ENCODE measurements at places on chromosomes 16 and 17.
A peak's percentile ranks its signal among the peaks of the same experiment; 100 is the strongest.

GRCh38 chr16:15593235-15593634, 49.7 kb downstream of the MARF1 start:
- no peak for DNase-seq

DNA sequence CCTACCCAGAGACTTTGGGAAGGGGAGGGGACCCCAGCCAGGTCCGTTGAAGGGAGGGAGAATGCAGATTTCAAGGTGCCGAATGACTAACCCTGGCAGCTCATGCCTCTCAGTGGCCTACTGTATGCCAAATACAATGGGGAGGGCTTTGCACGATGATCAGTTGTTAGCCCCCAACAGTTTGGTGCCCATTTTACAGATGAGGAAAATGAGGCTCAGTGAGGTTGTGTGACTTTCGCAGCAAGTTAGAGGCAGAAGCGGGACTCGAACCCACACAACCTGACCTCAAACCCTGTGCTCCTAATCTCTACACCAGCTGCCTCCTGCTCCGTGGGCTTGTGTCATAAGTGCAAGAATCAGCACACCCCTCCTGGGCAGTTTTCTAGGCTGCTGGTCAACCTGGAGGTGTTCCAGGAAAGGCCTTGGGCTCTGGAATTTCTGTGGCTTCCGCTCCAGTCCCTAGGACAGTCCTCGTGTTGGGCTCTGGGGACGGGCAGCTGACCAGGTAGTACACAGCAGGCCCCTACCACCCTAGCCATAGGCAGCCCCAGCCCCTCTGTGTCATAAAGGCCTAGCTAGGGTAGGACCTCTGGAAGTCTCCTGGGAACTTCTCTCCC, 11.9 kb upstream of the NAGPA start:
- no peak for DNase-seq

- DNase-seq = peak; percentile 8
These were observed at the start of gene DRC7 for GRCh38 chr16:57694725-57695679. Gene DRC7, plus strand, starts transcription at chr16:57694806. Its CDS starts 3,144 bp downstream, at chr16:57697950.

- no peak for DNase-seq
These were observed 27.9 kb downstream of the SMURF2 start for GRCh38 chr17:64634218-64634617.

DNA sequence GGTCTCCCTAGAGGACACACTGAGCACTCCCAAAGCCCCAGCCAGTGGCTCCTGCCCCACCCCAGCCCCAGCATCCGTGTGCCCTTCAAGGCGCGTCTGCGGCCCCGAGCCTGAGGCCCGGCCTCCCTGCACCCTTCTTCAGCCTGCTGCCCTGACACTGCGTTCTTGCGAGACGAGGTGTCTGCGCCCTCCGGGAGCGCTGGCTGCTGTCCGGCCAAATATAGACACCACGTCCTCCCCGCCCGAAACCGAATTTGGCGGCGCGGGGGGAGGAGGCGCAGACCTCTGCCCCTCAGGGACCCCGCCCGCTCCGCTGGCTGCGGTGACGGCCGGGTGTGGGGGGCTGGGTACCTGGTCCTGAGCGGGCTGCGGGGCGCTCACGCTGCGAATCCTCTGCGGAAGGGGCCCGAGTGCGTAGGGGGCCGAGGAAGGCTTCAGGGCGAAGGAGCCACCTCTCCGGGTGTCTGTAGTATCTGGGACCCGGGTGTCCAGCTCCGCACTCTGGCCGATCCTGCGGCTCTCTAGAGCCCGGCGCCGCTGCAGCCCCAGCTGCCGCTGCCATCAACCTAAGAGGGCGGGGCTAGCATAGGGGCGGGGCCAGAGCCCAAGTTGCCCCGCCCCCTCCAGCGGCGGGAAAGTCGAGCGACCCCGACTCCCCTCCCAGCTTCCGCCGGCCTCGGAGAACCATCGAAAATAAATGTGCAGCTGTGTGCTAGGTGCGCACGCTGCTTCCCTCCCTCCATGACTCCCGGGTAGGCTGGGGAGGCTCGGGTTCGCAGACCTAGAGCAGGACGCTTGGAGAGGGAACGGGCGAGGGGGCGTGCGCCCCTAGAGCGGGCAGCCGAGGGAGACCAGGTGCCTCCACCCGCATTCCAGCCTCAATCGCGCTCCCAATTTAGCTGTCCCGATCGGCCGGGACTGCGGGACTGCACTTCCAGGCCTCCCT, at the start of gene CORO6:
Gene CORO6 (minus strand): TSS at position 576 of the 946 bp plus-strand sequence. CDS start 1,491 bp downstream, outside the sequence.
- no peak for DNase-seq

- no peak for DNase-seq
These were observed 161.5 kb upstream of the SALL1 start for GRCh38 chr16:51312363-51313150.

GRCh38 chr16:30018731-30019158, 4.3 kb upstream of the C16orf92 start:
- DNase-seq = no peak

DNA sequence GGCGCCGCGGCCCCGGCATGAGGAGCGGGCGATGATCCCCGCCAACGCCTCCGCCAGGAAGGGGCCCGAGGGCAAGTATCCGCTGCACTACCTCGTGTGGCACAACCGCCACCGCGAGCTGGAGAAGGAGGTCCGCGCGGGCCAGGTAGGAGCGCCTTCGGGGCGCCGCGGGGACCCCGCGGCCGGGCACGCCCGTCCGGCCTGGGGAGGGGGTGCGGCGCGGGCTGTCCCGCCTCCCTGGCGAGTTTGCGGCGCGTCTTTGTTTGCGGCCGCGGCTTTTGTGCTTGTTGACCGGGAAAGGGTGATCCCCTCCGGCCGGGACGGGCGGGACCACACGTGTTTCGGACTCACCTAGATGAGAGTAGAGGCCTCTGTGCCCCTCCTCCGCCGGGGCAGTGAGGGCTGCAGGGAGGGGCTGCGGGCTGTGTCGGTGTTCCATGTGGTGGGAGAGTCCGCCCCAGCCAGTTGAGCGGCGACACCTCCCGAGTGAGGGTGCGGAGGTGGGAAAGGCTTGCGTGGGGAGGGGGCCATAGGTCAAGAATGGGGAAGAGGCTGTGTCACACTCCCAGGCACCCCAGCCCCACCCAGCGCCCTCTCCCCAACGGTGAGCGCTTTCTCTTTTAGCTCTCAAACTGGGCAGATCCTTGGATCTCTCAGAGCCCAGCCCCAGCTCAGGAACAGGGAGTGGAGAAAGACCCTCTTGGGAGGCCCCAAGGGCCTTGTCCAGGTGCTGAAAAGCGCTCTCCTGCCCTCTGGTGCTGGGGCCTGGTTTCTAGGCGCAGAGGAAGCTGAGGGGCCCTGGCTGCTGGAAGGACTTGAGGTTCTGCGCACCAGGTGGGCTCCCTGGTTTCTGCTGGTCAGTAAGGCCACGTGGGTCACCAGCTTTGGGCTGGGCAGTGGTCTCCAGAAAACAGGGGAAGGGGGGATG, 923 bp downstream of the ANKRD13B start:
- DNase-seq = no peak

GRCh38 chr16:89562939-89563338, 2.5 kb downstream of the RPL13 start:
- DNase-seq = no peak

DNA sequence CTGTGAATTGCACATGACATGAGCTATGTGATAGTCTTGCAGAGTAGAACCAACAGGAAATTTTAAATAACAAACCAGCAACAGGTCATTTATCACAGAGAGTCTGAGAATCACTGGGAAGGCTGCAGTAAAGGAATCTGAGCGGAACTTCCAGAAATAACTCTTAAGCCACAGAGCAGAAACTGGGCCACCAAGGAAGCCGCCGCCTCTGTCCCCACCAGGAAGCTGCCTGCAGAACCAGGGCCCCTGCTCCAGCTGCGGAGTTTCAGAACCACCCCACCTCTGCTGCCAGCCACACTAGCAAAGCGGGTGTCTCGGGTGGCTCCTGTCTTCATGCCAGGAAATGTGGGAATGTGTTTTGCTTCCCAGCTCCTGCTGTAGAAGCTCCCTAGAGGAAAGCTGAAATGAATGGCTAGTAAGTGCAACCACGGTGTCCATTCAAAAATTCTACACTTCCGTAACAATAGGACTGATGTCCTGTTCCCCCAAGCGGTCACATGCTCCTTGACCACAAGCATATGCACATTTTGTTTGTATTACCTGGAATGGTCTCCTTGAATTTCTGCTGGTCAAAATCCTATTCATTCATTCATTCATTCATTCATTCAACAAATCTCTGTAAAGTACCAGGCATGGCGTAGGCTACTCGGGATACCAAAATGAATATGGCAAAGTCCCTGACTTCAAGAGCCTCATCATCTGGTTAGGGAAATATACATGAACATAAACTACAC, 7.7 kb upstream of the ITPRIPL2 start:
- DNase-seq = no peak

- no peak for DNase-seq
These were observed 17.8 kb downstream of the JPH3 start for GRCh38 chr16:87620201-87620495.

DNA sequence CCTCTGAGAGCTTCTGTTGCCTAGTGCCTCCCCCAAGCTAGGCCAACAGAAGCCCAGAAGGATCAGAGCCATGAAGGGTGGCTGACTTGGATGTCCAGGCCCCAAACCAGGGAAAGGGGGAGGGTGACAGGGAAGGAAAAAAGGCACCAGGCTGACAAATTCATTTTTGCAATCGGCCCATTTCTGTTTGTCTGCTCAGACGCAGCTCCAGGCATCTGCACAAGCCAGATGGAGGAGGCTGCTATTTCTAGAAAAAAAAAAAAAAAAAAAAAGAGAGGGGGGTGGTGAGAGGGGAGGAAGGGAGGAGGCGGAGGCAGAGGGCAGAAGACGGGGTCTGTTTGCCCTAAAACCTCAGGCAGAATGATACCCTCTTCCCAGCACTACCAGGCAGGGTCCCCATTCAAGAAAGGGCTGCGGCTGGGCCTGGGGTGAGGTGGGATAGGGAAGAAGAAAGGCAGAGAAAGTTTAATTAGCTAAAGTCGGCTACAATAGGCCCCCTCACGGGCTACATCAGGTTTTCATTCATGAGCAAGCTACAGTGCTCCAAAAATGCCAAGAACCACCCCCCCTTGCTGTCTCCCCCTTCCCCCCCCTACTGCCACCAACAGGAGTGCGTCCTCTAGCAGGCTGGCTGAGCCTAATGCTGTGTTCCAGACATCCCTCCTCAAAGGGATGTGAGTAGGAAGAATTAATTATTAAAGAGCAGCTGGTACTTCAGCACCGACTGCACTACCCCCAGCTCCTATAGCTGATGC, 2.4 kb downstream of the HDAC5 start:
- no peak for DNase-seq

DNA sequence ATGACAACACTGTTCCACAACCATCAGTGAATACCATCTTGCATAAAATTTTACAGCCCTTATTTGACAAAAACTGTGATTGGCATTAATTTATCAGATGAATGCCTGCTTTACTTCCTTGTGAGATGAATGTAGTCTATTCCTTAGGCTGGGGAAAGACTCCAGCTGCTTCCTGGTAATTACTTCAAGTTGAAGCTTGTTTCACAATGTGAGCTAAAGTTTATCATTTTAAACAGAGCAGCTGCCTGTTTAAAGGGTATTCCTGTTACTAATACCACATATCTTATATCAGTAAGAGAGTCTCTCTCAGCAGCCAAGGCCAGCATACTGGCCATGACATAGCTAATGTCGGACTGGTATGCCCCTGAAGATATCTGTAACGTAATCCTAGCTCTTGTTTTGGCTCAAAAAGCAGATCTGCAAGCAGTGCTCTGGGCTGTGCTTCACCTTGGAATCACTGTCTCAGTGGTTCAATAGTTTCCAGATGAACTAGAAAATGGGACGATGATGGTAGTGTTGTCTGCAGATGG, 13.2 kb upstream of the ARL2BP start:
- no peak for DNase-seq

GRCh38 chr16:86625821-86626220, 47.5 kb downstream of the FOXL1 start:
- DNase-seq = no peak

GRCh38 chr16:28326881-28327610, 34.7 kb downstream of the SBK1 start:
- no peak for DNase-seq

- DNase-seq = no peak
These were observed 47.0 kb downstream of the MFSD11 start for GRCh38 chr17:76784926-76785325.

Measured in NCI-H2029 treated with DMSO at 0.1 percent for 48 hours (cell line).